ENCODE measurements at places on chromosomes 2 and 18.

GRCh38 chr2:3899536-3900155, 196.3 kb downstream of the DCDC2C start:
- no peak for DNase-seq

DNA sequence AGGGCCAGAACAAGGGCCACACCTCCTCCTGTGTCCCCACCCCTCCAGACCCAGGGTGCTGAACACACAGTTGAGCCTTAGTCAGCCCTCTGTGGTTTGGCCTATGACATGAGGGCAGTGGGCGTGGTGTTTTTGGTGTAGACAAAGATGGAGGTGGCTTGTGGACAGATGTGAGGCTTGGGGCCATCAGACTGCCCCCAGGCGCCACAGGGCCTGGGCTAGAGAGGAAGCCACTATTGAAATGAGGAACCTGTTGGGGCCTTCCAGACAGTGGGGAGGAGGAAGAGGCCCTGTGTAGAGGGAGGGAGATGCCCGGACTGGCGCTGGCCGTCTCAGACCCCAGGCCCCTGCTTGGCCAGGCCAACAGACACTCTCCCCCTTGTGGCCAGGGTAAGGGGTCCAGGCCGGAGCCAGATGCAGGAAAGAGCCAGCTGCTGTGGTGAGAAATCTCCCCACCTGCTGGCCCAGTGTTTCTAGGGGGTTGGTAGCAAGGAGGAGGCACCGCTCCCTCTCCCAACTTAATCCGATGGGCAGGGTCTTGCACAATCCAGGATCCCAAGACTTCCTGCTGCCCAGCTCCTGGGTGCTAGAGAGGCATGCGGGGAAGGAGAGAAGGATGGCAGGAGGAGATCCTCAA, 53.8 kb downstream of the SMAD7 start:
- DNase-seq, result no peak

- no peak for DNase-seq
Observed at GRCh38 chr2:238614376-238614775, 187.6 kb downstream of the ASB1 start.

- no peak for DNase-seq
Observed at GRCh38 chr2:210177769-210178168, 6.6 kb upstream of the KANSL1L start.

GRCh38 chr2:168705534-168706470, 96.6 kb upstream of the NOSTRIN start:
- no peak for DNase-seq

GRCh38 chr2:215364157-215365155, 52.6 kb downstream of the ATIC start:
- no peak for DNase-seq

- no peak for DNase-seq
Observed at GRCh38 chr2:112031473-112032223, 23.4 kb upstream of the TMEM87B start.

DNA sequence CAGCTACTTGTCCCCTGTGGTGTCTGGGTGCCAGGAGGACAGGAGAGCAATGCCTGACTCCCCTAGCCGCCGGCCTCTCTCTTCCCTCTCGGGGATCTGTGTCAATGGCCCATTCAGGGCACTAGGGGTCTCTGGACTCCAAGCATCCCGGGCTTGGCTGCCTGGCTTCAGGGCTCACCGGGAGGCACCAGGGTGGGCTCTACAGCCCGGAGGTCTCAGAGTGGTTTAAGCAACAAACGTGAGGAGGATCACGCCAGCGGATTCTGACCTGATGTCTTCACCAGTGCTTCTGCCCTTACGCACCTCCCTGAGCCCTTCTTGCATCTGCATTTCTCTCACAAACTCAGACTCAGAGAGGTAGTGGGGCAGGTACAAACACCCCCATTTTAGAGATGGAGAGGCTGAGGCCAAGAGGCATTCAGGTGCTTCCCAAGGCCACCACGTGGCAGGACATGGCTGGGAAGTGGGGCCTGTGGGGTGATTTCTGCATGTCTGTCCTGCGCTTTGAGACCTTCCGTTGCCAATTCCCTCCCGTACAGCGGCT, 243.0 kb downstream of the CELF4 start:
- DNase-seq, result no peak

DNA sequence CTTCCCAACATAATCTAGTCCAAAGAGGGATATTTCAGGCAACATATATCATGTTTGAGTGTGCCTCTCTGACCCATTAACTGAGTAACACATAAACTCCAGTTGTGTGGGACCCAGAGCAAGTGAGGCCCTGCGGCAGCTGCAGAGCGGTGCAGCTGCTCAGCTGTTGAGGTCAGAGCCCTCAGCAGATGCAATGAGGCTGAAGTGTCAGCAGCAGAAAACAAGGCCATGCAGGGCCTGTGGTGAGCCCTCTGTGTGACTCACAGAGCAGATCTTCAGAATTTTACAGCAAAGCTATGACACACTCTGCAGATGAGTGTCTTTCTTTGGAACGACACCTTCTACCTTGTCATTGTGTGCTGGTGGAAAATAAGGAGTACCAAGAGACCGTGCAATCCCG, 168.5 kb downstream of the CBLN2 start:
- no peak for DNase-seq

- no peak for DNase-seq
Observed at GRCh38 chr2:84956334-84957297, 14.3 kb upstream of the KCMF1 start.

DNA sequence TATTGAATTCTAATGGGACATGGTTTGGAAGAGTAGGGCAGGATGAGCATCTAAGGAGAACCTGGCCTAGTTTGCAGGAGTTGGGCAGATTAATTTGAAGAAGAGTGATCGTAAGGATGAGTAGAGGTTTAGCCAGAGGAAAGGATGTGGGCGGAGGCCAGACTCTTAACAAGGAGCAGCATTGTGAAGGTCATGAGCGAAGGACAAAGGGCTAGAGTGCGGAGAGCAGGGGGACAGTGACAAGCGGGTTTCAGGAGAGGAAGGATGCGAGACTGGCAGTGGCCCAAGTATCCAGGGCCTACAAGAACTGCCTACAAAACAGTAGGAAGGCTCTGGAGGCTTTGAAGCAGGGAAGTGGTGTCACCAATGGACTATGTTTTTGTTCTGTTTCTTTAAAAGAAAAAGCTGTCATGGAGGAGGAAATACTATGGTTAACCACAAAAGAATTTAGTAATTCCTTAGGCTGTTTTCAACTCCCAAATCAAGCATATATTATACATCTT, 20.1 kb downstream of the SLC66A3 start:
- DNase-seq, result peak; percentile 19

DNA sequence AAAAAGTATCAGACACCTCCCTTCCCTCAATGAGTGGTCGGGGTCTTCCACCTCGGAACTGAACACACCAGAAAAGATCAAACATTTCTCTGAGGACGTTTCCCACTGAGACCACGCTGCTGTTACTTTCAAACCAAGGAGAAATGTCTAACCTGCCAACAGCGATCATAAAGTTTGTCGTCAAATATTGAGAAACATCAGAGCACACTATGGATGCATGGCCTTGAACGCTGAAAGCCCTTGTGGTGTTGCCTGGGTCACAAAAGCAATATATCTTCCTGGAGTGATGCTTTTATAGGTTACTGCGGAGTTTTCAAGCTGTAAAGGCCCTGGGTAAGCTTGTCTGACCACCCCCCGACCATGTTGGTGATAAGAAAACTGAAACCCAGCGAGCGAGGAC, 70.2 kb upstream of the ID2 start:
- DNase-seq, result no peak

DNA sequence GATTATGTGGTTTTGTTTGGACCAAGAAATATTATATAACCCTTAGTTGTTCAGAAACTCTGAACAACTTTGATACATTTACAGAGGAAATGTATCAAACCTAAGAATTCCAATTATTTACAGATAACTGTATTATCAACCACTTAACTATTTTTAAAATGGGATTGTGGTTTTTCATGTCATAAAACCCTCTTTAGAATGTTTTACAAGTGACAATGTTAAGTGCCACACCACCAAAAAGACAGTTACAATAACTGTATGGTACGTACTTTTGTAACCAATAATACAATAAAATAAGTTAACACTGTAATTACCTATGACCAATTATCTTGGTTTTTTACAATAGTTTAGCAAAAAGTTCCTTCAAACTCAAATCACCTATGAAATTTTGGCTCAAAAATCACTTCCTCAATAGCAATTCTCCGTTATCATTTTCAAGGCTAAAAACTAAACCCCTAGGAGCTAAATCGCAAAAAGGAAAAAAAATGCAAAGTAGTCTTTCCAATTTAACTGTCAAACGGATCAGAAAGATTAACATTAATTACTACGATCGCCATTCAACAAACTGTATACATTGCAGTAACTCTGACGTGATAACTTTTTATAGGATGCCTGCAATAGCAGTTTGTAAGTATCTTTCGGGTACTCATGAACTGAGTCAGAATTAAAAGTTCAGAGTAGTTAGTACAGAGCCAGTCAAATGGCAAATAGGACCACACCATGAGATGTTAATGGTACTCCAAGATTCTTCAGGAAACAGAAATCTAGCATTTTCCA, 1.5 kb downstream of the ROCK1 start:
- no peak for DNase-seq

GRCh38 chr18:9017905-9018227, 84.6 kb upstream of the NDUFV2 start:
- no peak for DNase-seq

DNA sequence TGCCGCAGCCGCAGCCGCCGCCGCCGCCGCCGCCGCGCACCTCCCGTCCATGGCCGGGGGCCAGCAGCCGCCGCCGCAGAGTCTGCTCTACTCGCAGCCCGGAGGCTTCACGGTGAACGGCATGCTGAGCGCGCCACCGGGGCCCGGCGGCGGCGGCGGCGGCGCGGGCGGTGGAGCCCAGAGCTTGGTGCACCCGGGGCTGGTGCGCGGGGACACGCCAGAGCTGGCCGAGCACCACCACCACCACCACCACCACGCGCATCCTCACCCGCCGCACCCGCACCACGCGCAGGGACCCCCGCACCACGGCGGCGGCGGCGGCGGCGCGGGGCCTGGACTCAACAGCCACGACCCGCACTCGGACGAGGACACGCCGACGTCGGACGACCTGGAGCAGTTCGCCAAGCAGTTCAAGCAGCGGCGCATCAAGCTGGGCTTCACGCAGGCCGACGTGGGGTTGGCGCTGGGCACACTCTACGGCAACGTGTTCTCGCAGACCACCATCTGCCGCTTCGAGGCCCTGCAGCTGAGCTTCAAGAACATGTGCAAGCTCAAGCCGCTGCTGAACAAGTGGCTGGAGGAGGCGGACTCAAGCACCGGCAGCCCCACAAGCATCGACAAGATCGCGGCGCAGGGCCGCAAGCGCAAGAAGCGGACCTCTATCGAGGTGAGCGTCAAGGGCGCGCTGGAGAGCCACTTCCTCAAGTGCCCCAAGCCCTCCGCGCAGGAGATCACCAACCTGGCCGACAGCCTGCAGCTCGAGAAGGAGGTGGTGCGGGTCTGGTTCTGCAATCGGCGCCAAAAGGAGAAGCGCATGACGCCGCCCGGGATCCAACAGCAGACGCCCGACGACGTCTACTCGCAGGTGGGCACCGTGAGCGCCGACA, 2.4 kb downstream of the POU3F3 start:
- no peak for DNase-seq

- no peak for DNase-seq
Observed at GRCh38 chr2:230905448-230906421, 19.3 kb downstream of the GPR55 start.

DNA sequence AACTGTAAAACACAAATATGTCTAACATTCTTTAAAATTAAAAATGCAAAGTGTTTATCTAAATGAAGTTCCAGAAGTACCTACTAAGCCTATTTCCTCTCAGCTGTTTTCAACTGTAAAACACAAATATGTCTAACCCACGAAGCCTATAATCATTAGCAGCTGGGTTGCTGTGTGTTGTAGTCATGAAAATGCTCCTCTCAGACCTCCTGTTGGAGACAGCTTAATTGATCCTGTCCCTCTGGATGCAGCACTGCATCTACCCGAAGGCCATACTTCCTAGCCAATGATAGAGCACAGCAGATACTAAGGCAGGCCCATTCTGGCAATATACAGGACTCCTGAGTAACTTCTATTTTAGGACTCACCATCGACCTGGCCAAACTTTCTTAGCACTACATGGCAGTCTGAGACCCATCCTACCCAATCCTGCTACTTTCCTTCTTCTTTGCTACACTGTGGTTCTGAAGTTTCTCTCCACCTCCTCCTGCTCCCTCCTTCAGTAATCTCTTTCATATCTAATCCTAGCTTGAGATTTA, 92.5 kb upstream of the RBBP8 start:
- DNase-seq, result no peak

DNA sequence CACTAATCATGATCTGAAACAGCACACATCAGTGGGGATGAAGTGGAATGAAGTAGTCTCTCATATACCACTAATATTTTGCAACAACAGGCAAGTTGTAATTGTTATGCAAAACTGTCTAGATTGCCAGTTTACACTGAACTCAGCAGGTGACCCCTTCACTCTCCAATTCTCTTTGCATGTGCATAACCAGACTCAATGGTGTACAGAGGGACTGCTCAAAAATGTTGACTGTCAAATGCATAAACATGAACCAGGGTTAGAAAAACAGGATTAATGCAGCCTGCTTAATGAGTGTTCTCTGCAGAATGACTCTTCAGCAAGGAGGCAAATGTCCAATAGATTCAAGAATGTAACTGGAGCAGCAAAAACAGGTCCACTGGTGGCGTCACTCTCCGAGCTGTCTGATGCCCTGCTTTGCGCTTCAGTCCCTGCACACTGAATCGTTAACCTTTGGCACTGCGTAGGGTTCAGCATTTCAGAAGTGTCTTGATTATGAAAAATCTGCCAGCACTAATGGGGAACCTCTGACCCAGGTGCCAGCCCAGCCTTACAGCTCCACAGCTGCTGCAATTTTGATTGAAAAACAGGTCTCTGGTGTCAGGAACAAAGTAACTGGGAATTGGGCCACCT, 209.3 kb downstream of the TDRD15 start:
- no peak for DNase-seq

- peak; percentile 64 for DNase-seq
Observed at GRCh38 chr2:226977775-226978190, 141.9 kb downstream of the RHBDD1 start.

- DNase-seq, result no peak
Observed at GRCh38 chr2:168136392-168136977, 110.9 kb downstream of the STK39 start.

DNA sequence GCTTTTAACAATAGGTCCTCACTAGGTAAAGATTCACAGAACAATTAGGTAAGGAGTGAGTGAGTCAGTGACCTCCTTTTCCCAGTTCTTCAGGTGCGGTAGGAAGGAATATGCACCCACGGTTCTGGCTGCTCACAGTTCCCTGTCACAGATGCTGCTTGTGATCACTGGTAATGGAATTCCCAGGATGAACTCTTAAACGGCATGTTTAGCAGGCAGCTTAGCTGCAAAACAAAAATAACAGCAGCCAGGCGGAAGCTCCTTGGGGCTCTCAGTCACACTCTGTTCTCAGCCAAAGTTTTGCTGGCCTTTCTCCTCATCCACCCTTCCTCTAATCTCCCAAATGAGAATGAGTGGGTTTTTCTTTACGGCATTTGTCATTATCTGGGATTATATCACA, 274.5 kb downstream of the MYT1L start:
- DNase-seq, result no peak

GRCh38 chr2:189505492-189505891, 64.2 kb downstream of the WDR75 start:
- DNase-seq, result no peak

- DNase-seq, result no peak
Observed at GRCh38 chr2:204010628-204011560, 74.3 kb downstream of the ICOS start.

Measured in AG04449 (cell line).